ENCODE measurements at places on chromosomes 7 and 10. TPM values are rescaled to one million over a fixed set of nuclear protein-coding genes. Genes with fewer than 3 reads are reported as not detected.

ABCA13 gene
- 0.05 TPM for total RNA-seq

DLX6 gene
- total RNA-seq = not detected

ENTPD1 gene
- total RNA-seq = not detected

GPER1 gene
- total RNA-seq = 0.69 TPM

PODXL gene
- total RNA-seq = 55.4 TPM

WASHC2A gene
- 18.3 TPM for total RNA-seq

LIPM gene
- total RNA-seq = not detected

SFTPD gene
- 0.48 TPM for total RNA-seq

VSIR gene
- 27.4 TPM for total RNA-seq

ZC3HAV1L gene
- total RNA-seq = 8.2 TPM

AVPI1 gene
- total RNA-seq = 85.8 TPM

HYAL4 gene
- total RNA-seq = 0.08 TPM

SLC13A4 gene
- not detected for total RNA-seq

TEX36 gene
- not detected for total RNA-seq

Measured in A549 treated with CpdA at 1 μM for 4 hours (cell line).